ENCODE measurements at places on chromosomes 6 and 20.

DNA sequence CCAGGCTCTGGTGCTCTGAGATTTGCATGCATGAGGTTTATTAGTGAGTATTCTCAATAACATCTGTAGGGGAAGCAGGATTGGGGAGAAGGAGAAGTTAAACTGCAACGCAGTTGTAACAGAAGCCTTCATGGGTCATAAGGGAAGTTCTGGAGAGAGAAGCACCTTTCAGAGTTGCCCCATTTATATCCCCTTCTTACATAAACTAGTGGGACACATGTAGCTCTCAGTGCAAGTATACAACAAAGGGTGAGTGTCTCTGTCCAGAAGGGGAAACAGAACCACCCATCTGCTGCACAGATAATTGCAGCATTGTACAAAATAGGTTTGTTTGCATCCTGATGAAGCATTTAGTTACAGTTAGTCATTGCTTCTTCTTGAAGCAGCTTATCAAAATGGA is 4.3 kb upstream of the ADGB start:
- no peak for DNase-seq

DNA sequence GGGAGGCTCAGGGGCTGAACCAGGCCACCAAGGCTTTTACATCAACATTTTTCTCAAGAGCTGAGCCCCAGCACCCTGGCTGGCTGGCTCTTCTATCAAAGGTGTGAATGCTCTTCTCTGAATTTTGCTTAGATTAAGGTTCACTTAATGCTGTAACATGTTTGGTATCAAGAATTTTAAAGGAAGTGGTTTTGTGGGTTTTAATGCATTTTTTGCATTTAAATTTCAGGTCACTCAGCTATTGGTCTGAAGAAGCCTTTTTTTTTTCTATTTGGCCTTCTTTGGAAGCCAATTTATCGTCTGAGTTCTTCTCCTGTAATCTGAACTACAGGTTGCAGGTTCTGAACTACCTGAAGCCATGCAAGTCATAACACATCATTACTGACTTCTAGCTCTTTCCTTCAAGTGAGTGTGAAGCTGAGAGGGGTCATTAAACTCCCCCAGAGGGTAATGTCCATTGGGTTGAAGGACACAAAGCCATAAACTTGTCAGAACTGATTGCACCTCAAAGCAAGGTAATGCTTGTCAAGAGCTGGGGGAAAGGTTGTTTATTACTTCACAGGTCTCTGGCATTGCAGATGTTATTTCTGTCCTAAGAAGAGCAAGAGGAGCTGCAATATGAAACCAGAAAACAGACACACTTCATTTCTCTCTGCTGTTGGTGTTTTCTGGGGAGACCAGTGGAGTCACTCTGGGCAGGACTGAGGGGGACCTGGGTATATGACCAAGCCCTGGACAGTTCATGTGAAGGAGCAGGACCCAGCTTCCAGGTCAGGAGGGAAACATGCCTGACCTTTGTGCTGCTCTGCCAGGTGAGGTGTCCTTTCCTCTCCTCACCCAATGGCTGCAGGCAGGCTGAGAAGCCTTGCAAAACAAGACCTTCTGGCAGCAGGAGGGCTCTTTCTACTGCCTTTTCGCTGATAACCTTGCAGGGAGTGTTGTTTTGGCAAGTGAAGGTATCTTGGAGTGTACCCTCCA is 26.1 kb upstream of the NEDD9 start:
- DNase-seq = no peak

DNA sequence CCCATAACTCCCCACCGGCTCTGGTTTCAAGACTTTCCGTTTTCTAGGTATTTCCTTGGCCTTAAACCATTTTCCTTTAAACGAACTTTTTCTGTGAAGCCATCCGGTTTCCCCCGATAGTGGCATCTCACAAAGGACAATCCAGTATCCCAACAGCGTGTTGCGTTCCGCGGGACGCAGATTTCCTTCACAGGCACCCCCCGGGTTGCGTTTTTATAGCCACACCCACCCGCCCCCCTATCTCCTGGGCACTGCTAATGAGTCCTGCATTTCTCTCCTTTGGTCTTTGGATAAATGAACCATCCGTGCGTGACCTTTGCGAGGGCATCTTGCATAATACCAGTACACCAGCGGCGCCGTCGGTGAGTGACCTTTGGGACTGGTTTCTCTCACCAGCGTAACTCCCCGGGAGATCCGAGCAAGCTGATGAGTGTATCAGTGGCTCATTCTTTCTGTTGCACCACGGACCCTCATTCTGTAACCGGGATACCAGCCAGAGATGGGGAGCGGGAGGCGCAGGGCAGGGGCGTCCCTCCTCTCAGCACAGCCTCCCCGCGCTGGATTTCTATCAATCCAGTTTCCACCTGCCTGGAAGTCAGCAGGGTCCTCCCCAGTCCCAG is 586 bp upstream of the NQO2 start:
- DNase-seq = no peak

DNA sequence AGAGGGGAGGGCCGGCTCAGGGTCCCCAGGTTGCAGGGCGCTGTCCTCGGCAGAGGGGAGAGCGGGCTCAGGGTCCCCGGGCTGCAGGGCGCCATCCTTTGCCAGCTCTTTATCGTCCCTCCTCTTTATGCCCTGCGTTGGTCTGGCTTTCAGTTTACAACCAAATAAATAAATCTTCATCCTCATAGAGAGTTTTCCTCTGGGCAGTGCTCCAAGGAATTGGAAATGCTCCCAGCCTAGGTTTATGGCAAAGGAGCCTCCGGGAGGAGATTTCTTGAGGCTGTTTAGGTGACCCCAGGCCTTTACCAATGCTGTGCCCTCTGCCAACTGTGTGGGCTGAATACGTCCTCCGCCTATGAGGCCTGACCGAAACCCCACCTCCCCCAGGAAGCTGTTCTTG is 60.2 kb downstream of the CHMP4B start:
- DNase-seq = no peak

GRCh38 chr20:63123331-63123741 is 92.6 kb downstream of the YTHDF1 start:
- no peak for DNase-seq

DNA sequence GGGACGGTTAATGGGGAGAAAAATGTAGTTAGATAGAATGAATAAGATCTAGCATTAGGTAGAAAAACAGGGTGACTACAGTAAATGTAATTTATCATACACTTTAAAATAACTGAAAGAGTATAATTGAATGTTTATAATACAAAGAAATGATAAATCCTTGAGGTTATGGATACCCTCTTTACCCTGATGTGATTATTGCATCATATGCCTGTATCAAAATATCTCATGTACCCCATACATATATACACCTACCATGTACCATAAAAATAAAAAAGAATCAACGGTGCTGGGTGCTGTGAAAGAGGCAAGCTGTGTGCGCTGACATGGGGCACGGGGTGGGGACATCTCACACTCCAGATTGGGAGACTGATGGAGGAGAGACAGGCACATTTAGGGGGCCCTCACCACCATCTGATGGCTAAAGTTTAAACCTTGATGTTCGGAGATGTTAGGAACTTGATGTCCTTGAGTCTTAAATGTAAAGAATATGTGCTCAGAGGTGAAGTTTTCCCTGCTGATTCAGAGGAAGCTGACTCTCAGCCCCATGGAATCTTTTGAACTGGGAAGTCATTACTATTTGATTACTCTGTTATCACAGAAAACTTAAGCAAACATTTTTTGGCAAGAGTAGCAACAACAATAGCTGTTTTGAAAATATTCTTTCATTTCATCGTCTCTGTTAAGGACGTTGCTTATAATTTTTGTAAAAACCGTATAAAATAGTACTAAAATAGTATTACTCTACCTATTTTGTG is 26.4 kb upstream of the RFPL4B start:
- DNase-seq = no peak

GRCh38 chr6:101722471-101722870 is 329.0 kb downstream of the GRIK2 start:
- DNase-seq = no peak

GRCh38 chr20:20872428-20872827 is 160.0 kb upstream of the RALGAPA2 start:
- DNase-seq = no peak

DNA sequence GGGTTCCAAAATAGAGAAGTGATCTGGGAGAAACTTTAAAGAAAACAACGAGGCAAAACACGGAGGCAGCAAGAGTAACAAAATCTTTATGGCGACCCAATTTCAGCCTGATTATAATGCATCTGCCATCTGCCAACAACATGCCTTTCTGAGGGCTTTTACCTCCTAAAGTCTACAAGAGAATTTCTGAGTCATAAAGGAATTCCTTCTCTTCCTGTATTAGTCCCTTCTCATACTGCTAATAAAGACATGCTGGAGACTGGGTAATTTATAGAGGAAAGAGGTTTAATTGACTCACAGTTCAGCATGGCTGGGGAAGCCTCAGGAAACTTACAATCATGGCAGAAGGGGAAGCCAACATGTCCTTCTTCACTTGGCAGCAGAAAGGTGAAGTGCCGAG is 226.6 kb downstream of the HACE1 start:
- DNase-seq = no peak

DNA sequence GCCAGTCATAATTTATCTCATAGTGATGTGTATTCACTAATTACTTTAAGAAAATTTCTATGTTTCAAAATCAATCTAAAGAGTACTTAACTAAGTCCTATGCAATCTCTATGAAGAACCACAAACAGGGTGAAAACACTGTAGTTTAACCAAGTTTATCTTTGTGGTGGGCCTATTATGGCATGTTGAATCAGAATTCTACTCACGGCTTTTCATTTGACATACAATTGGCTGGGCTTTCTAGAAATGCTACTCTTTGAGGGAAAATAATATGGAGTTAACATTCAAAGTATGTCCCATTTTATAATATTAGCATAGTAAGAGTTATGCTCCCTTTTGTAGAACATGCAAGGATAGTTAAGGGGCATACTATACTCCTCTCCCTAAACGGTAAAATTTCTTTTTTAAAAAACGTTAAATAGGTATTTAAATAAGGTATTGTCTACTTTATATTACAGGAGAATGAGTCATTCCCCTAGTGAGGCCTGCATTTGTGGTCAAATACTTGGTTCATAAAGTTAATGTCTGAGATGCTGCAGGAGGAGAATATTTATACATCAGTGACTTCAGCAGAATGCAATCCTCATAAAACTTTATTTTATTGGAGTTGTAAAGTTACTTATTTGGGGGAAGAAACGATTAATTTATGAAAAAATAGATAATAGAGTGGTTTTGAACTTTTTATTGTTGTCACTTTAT is 1.8 kb downstream of the MOXD1 start:
- DNase-seq = no peak

DNA sequence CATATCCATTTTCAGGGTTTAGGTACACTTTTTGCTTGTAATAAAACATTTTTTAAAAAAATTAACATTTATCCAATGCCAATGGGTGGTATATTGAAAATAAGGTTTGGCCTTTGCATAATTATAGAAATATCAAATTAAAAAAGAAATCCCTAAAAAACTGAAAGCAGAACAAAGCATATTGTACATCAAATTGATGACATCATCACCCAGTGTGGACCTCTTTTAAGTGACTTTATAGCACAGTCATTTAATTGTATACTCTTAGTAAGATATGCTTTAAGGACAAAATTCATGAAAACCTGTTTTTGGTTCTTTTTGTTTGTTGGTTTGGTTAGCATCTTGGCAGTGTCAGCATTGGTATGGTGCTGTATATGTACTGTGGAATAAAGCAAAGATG is 1.4 kb upstream of the EEF1E1 start:
- no peak for DNase-seq

- no peak for DNase-seq
Observed at GRCh38 chr6:144351379-144352127, 66.4 kb downstream of the UTRN start.

GRCh38 chr6:23395381-23395780 is 730.6 kb upstream of the NRSN1 start:
- no peak for DNase-seq

- no peak for DNase-seq
Observed at GRCh38 chr6:41630069-41630468, 8.2 kb upstream of the MDFI start.

DNA sequence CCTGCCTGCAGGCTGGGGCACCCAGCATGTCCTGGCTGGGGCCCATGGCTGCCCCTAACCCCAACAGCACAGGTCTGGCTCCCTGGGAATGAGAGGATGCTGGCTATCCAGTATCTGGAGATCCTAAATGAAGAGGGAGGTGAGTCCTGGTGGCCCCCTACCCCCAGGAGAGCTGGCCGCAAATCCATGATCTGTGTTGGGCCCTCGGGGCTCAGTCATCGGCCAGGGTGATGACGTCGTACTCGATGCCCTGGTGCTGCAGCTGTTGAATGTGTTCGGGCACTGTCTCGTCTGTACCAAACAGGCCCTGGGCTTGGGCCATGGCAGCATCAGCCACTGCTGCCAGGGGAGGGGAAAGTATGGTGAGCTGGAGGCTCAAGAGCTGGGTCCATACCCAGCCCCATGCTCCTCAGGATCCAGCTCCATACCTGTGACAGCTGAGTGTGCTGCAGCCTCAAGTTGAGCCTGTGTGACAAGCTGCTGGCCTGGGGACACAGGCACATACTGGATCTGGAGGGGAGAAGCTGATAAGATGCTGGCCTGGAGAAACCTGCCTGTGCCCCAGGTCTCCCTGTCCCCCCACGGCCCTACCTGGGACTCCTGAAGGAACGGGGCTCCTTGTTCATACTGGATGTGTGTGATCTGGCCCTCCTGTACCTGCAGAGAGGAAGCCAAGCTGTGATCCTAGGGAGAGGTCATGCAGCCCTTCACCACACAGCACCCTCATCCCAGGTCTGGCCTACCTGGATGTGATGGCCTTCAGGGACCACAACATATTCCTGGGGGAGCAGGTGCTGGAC is 14.5 kb downstream of the PCIF1 start:
- DNase-seq = no peak

DNA sequence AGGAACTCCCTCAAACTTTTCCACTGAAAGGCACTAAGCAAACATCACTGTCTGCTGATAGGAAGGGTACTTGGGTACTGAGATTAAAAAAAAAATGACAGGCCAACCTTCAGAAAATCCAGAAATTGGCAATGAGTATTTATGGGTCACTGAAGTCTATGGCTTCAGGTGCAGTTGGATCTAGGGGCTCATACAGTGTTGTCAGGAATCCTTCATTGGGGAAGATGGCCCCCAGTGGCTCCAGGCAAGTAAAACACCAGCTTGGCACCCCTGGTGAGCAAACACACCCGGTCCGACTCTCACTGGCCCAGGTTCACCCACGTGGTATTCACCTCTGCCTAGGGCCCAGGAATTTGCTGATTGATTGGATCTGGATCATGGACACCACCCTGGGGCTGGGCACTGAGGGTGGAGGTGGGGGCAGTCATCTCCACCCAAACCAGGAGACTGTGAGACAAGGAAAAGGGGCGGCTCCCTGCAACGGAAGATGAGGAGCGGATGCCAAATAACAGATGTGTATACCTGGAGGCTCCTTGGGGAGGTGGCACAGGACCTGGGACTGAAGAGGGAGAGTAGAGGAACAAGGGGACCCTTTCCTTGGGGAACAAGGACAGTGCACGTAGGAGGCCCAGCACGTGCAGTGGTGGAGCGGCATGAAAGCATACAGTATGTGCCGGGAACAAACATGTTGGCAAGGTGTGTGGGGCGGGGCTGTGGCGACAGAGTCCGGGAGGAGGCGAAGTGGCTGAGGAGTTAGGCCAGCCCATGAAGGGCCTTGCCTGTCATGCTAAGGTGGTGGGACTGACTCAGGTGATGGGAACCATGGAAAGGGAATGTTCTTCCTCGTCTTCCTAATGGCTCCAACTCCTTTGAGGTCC is 4.7 kb downstream of the SLC2A10 start:
- no peak for DNase-seq
